Endothelial cell of umbilical vein (primary cell): ENCODE measurements at places on chromosomes 6 and 20. TPM values are rescaled to one million over a fixed set of nuclear protein-coding genes. Genes with fewer than 3 reads are reported as not detected.

The FOXS1 gene
- total RNA-seq: not detected in 2 replicates

DNA sequence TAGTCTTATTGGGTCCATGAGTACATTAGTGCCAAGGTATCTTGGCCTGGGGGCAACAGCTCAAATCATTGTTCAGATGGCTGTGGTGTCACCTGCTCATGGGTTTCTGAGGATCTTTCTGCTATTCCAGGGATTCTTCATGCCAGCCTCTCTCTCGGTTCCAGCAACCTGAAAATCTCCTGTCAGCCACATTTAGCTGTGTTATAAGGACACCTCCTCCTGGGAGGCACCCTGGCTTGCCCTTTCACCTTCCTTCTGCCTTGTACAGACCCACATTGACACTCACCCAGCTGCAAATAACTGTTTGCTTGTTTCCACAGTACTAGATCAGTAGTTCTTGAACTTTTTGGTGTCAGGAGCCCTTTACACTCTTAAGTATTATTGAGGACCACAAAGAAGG, 159.9 kb downstream of the GRM4 start:
- no peaks in the 10 kb centered on the region for H3K36me3 ChIP-seq
- no peaks in the 10 kb centered on the region for H3K4me1 ChIP-seq
- no peak for DNase-seq
- H3K4me3 ChIP-seq: no peak overlapping the region
- no peak overlapping the region for H3K27ac ChIP-seq

The NOTCH4 gene
- total RNA-seq: 114 and 120 TPM in 2 replicates

GRCh38 chr6:152316024-152316423, 321.1 kb downstream of the SYNE1 start:
- peak overlapping the region; percentile 87 for H3K27ac ChIP-seq
- peaks cover 32% of the 10 kb centered on the region for H3K4me1 ChIP-seq
- H3K36me3 ChIP-seq: no peaks in the 10 kb centered on the region

The AGER gene
- 12.0 and 18.5 TPM in 2 replicates for total RNA-seq

GRCh38 chr20:49854190-49854875, 41.7 kb downstream of the SLC9A8 start:
- H3K27ac ChIP-seq: no peak overlapping the region
- H3K27me3 ChIP-seq: no peaks in the 10 kb centered on the region
- peaks cover 10% of the 10 kb centered on the region for H3K36me3 ChIP-seq
- DNase-seq: no peak
- H3K4me1 ChIP-seq: no peaks in the 10 kb centered on the region

DNA sequence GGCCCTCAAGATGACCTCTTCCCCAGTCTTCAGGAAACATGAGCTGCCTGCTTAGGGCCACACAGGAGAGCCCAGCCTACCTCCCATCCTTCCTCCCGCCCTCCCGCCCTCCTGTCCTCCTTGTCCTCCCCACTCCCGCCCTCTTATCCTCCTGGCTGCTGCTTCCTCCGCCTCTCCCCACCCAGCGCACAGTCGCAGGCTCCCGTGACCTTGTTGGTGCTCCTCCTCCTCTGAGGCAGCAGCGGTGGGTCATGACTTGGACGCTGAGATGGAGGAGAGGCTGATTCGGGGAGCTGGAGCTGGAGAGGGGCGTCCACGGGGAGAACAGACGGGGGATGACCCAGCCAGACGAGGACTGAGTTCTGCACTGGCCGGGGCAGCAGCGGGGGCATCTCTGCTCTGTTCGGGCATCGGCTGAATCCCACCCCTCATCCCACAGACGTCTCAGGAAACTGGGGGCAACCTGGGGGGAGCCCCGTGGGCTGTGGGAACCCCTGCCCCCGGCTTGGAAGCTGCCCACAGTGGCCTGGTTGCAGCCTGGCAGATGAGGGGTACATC, 32.4 kb downstream of the CHRNA4 start:
- DNase-seq: no peak
- H3K27me3 ChIP-seq: no peaks in the 10 kb centered on the region
- no peak overlapping the region for H3K4me3 ChIP-seq
- H3K27ac ChIP-seq: no peak overlapping the region

- H3K27ac ChIP-seq: no peak overlapping the region
- no peaks in the 10 kb centered on the region for H3K36me3 ChIP-seq
- no peaks in the 10 kb centered on the region for H3K4me1 ChIP-seq
- DNase-seq: no peak
- H3K4me3 ChIP-seq: no peak overlapping the region
- H3K27me3 ChIP-seq: no peaks in the 10 kb centered on the region
Observed at GRCh38 chr6:140546640-140547039, 1172.2 kb upstream of the CITED2 start.

DNA sequence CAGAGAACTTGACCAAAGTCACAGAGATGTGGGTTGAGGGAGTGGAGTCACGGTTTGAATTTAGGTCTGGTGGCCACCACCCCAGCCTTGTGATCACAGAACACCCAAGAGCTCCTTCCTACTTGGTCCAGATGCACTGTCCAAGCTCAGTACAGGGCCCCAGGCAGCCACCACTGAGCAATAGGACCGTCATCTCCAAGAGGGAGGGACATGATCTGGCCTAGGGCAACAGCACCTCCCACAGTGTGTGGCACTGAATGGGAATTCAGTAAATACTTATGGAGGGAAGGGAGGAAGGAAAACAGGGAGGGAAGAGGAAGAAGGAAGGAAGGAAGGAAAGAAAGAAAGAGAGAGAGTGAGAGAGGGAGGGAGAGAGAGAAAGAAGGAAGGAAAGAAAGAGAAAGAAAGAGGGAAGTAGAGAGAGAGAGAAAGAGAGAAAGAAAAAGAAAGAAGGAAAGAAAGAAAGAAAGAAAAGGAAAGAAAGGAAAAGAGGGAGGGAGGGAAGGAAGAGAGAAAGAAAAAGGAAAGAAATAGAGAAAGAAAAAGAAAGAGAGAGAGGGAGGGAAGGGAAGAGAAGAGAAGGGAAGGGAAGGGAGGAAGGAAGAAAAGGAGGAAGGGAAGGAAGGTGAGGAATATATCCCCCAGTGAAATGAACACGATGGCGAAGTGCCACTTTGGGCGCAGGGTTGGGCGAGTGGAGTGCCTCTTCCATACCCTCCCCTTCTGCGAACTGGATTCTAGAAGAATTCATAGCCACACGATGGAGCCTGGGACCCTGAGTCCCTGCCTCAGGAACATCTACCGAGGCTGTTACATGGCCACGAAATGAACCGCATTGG, 243.7 kb downstream of the TFAP2C start:
- H3K4me3 ChIP-seq: no peak overlapping the region
- no peak overlapping the region for H3K27ac ChIP-seq
- no peaks in the 10 kb centered on the region for H3K27me3 ChIP-seq

The HEY2 gene
- total RNA-seq: not detected in 2 replicates

DNA sequence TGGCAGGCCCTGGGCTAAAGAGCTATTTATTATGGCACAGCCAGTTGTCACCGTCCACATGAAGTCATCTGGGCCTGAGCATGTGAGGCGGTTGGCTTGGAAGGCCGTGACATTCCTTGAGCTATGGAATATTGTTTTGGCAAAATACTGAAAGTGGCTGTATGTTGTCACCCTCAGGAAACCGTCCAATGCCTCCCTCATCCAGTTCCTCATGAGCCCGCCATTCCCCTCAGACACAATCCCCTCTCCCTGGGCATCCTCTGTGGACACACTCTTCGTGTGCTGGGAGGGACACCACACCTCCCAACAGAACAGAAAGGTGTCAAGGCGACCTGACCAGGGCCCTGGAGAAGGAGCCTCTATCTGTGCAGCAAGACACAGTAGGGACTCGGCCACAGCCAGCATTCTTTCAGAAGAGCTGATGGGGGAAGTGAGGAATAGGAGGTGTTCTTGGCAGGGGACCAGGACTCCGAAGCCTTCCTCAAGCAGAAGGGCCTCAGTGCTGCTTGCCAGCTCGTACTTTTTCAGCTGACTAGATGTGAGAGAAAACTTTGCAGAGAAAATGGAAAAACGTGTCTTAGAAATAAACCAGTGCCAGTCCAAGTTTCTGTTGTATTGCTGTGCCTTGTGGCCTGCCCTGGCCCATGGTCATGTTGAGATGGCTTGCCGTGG, 120.5 kb downstream of the SOD2 start:
- no peaks in the 10 kb centered on the region for H3K27me3 ChIP-seq
- no peak for DNase-seq
- no peaks in the 10 kb centered on the region for H3K4me1 ChIP-seq
- H3K36me3 ChIP-seq: no peaks in the 10 kb centered on the region
- H3K27ac ChIP-seq: no peak overlapping the region
- H3K4me3 ChIP-seq: no peak overlapping the region

The PLA2G7 gene
- not detected in 2 replicates for total RNA-seq

DNA sequence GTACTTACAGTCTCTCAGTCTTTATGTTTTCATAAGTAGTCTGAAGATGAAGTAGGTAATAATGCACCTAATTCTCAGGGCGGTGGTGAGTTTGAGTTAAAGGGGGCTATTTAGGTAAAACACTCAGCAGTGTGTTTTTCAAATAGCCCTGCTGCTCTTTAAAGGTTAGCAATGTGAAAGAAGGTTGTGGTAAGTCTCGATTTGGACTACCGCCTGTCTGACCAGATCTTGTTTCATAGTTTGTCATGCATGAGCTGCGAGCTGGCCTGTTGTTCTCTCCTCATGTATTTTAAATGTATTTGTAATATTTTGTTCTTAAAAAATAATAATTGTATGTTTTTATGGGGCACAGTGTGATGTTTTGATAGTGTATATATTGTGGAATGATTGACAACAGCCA, 340.2 kb downstream of the DHX35 start:
- H3K36me3 ChIP-seq: no peaks in the 10 kb centered on the region
- no peaks in the 10 kb centered on the region for H3K27me3 ChIP-seq
- DNase-seq: no peak
- no peaks in the 10 kb centered on the region for H3K4me1 ChIP-seq

The ERVFRD-1 gene
- total RNA-seq: not detected in 2 replicates

The POM121L2 gene
- not detected in 2 replicates for total RNA-seq

DNA sequence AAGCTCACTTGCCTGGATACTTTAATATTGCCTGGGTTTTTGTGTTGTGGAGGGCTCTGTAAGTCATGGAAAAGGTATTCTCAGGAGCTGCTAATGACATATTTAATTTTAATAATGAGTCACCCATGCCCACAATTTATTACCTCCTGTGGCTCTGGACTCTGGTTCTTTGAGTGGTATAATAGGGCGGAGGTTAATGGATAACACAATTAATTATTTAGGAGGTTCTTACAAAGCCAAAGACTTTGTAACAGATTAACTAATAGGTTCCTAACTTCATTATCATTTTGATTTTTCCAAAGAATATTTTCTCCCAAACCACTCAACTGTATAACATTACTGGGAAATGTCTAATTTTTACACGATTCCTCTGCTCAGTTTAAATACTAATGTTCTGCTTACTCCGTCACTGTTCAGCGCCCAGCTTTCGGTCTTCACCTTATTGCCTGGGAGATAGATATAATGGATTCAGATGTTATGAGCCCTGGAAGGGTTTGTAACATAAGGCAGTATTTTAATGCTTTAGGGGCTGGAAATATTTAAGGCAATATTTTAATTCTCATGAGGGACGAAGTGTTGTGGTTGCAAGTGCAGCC, 29.4 kb downstream of the PHACTR3 start:
- no peaks in the 10 kb centered on the region for H3K27me3 ChIP-seq
- no peak overlapping the region for H3K27ac ChIP-seq
- no peaks in the 10 kb centered on the region for H3K36me3 ChIP-seq
- no peaks in the 10 kb centered on the region for H3K4me1 ChIP-seq
- no peak for DNase-seq

The RPP40 gene
- total RNA-seq: 12.6 and 15.3 TPM in 2 replicates

DNA sequence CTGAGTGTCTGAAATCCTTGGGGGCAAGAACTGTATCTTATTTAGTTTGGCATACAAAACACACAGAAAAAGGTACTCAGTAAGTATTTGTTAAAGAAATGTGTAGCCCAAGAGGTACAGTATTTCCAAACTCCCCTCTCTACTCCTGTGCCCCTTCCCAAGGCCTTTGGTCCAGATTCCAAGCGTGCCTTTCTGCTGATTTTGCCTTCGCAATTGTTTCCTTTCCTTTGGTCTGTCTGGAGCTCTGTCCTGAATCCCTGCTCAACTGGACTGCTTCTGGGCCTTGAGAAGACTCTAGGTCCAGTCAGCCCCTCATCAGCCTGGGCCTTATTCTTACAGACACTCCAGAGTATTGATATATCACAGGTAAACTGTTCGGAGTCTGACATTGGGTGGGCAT, 122.2 kb upstream of the SYNCRIP start:
- no peaks in the 10 kb centered on the region for H3K4me1 ChIP-seq
- H3K36me3 ChIP-seq: no peaks in the 10 kb centered on the region
- H3K4me3 ChIP-seq: no peak overlapping the region
- no peaks in the 10 kb centered on the region for H3K27me3 ChIP-seq
- DNase-seq: no peak
- no peak overlapping the region for H3K27ac ChIP-seq

The CST9L gene
- not detected in 2 replicates for total RNA-seq

The OR2H2 gene
- not detected in 2 replicates for total RNA-seq

GRCh38 chr6:153538491-153538890, 407.4 kb upstream of the RGS17 start:
- no peak for DNase-seq
- no peak overlapping the region for H3K27ac ChIP-seq
- no peaks in the 10 kb centered on the region for H3K4me1 ChIP-seq
- no peaks in the 10 kb centered on the region for H3K36me3 ChIP-seq
- H3K27me3 ChIP-seq: no peaks in the 10 kb centered on the region

- H3K4me3 ChIP-seq: no peak overlapping the region
- no peaks in the 10 kb centered on the region for H3K36me3 ChIP-seq
- H3K4me1 ChIP-seq: no peaks in the 10 kb centered on the region
- H3K27ac ChIP-seq: no peak overlapping the region
Observed at GRCh38 chr20:38196076-38196475, 31.0 kb upstream of the TGM2 start.

DNA sequence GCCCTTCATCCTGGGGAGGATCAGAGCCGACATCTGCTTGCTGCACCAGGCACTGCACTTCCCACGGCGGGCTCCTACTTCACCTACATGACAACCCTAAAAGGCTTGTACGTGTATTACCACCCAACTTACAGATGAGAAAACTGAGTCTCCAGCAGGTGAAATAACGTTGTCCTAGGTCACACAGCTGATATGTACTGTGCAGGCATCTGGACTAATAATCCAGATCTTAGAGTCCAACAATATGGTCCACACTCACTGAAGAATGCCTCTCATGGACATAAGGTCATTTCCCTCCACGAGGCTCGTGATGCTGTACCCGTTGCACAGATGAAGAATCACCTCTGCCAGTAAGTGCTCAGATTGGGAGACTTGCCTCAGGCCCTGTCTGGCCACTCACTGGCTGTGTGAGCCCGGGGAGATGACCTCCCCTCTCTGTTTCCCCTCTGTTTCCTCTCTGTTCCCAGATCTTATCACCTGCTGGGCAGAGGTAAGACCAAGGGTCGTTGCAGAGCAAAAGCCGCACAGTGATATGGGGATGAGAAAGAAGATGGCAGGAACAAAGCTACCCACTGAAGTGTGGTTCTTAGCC, 32.1 kb downstream of the TGM2 start:
- H3K4me3 ChIP-seq: no peak overlapping the region
- H3K27ac ChIP-seq: no peak overlapping the region
- H3K36me3 ChIP-seq: peaks cover 28% of the 10 kb centered on the region
- no peak for DNase-seq
- H3K4me1 ChIP-seq: peaks cover 49% of the 10 kb centered on the region
